ENCODE measurements at places on chromosomes 13 and 19.

DNA sequence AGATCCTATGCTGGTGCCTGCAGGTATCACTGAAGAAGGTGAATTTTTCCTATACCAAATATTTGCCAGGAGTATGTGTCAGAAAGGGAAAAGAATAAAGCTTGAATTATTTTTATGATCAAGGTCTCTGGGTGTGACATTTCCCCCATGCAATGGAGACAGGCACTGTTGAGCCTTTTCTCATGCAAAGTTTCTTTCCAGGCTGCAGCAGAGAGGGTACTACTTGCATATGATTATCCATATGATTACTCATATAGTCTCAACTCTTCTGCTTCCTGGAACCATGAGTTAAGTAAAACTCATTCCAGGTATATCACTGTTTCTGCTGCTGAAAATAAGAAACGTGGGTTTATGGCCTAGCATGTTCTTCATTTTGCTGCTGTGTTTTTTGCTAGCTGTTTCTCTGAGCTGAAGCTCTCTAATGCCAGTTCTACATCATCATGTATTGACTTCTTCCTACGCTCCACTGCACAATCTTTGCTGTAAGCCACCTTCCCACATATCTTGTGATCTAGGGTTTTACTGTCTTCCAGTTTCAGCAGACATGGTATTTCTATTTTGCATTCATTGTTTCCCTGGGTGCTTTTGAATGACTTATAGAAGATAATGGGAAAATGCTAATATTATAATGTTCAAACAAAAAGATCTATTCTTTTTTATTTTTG lies 278.7 kb upstream of the GPC6 start:
- no peak for DNase-seq

- DNase-seq = no peak
These were observed 36.5 kb downstream of the SPTBN4 start for GRCh38 chr19:40503320-40503695.

DNA sequence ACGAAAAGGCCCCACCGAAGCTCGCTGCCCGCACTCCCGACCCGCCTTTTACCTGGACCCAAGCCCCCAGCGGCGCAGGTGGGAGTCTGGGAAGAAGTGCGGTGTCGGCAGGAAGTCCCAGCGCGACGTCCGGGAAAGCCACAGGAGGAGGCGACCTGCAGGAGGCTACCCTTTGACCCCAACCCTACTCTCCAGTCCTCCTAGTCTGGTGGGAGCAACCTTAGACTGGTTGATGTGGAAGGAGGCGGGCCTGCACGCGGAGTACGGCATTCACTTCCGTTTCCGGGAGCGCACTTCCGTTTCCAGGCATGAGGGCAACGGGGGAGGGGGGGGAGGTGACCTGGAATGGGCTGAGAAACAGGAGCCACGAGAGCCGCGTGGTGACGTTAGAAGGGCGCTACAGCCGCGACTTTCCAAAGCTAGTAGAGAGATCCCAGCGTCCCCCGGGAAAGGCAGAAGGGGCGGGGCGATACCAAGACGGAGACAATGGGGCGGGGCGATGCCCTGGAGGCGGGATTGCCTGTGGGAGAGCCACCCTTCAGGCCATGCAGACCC lies 28.5 kb downstream of the ZNF266 start:
- no peak for DNase-seq

- no peak for DNase-seq
These were observed 33.5 kb upstream of the IRS2 start for GRCh38 chr13:109819874-109820273.

GRCh38 chr13:50280441-50280937 lies 265.2 kb downstream of the KCNRG start:
- no peak for DNase-seq

DNA sequence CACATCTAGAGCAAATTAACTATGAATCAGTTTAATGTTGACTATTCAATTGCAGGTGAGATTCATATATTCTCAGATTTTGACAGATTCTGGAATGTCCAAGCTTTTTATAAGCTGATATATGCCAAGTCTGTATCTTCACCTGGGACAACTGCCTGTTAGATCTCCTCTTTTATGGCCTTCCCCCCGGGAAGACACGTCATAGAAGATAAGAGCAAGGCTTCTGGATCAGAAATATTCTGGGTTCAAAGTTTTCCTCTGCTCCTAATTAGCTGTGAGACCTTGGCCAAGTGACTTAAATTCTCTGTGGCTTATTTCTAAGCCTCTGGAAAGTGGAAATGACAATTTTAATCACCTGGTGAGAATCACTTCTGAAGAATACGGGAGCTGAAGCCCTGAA lies 187.5 kb downstream of the OXGR1 start:
- DNase-seq = no peak

DNA sequence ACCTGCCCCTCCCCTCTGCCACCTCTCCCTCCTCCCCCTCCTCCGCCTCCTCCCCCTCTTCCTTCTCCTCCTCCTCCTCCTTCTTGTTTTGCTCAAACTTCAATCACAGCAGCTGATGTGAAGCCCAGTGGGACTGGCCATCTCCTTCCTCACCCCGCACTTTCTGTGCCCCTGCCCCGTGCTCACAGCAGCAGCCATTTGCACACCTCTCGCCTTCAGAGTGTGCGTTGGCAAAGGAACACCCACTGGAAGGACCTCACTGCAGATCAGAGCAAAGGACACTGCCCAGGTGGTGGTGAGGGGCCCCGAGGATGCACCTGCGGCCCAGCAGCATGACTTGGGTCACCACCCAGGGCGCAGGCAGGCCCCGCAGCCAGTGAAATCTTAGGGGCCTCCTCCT lies 98.8 kb downstream of the SOX1 start:
- no peak for DNase-seq

DNA sequence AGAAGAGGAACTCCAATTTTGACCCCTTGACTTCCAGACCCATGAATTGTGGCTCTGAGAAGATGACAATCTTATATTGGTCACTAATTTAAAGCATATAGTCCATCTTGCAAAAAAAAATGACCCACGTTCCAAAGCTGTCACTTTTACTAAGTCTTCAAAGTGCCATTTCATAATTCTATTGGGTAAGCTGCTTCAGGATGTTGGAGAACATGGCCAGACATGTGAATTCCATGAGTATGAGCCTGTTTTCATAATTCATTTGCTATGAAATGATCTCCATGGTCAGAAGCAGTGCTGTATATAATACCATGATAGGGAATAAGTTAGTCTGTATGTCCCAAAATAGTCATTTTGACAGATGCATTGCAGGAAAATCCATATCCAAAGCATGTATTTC lies 1787.3 kb downstream of the SLITRK5 start:
- no peak for DNase-seq

GRCh38 chr19:3982701-3983541 lies 2.3 kb downstream of the EEF2 start:
- peak; percentile 71 for DNase-seq

GRCh38 chr13:110808138-110808537 lies 94.6 kb downstream of the ING1 start:
- no peak for DNase-seq

- DNase-seq = no peak
These were observed 1007.2 kb downstream of the PCDH9 start for GRCh38 chr13:66222926-66223325.

DNA sequence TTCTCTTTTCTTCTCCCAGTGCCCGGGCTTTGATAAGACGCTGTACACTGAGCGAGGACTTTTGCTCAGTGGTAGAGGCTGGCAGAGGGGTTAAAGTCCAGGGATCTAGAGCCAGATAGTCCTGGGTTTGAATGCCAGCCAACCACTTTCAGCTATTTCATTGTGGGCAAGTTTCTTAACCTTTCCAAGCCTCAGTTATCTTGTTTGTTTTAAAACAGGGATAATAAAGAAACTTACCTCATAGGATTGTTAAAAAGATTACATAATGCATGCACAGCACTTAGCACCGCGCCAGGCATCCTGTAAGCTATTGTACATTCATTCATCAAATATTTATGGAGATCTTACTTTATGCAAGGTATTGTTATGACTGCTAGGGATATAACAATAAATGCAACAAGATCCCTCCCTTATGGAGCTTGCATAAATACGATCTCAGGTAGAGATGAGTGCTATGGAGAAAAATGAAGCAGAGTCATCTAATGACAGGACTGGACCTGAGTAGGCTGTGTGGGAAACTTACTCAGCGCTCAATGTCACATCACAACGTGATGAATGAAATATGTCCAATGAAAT lies 70.8 kb downstream of the LNX2 start:
- DNase-seq = no peak

- no peak for DNase-seq
These were observed 52.0 kb downstream of the TDRD3 start for GRCh38 chr13:60448907-60449510.

DNA sequence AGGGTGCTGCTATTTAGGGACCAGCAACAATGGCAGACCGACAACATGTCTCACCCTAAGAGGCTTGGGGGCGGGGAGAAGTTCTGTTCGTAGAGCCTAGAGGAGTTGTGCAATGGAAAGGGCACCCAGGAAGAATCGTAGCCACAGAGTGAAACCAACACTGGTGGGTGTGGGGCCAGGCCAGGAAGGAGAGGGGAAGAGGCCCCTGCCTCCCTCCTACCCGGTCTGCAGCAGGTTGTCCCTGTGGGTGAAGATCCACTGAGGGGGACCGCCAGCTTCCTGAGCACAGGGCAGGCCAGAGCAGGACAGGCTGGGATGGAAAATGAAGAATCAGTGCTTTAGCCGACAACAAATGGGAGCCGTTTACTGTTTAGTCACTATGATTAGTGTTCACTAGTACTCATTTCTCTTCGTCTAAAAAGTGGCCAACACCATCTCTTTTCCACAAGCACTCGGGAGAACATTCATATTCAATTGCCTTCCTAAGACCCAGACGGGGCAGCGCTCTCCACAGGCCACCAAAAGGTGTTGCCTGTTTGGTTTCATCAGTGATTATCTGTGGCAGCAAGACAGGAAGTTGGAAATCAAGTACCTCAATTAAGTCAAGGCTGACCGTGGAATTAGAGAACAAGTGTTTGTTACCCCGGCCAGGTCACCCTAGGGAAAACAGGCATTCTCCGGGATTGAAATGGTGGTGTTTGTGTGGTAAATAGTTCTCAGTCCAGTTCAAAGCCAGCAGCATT lies 1.1 kb upstream of the ATP11A start:
- peak; percentile 61 for DNase-seq

DNA sequence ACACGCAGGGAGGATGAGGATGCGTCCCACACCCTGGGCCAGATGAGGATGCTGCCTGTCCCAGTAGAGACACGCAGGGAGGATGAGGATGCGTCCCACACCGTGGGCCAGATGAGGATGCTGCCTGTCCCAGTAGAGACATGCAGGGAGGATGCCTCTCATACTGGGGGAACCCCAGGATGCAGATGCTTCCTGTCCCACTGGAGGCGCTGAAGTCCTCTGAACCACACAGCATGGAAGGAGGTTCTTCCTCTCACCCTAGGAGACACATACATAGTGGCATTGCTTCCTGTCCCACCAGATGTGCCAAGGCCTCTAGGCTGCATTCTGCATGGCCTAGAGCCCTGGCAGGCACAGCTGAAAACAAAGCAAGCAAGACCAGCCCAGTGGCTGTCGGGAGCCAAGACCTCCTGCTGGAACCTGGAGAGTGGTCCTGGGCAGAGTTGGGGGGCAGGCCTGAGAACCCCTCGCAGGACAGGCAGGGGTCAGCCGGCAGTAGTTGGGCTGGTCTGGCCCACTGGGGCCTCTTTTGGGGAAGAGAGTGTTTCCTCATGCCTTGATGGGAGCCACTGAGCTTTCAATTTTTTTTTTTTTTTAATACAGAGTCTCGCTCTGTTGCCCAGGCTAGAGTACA lies 4.3 kb downstream of the HPN start:
- DNase-seq = no peak

DNA sequence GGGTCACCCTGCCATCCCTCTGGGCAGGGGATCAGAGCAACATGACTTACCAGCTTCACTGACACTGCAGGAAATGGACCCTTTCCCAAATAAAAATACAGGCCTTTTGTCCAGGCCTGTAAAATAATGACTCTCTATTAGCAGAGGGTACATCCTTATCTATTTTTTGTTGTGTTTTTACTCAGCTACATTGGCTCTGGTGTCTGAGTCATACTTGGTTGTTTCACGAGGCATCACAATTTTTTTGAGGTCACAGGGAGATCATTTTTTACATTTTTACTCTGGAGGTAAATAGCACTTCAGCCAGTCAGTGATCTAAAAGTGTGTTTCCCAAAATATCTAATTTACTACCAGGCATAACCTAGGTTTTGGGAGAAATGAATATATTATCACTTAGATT lies 6.9 kb upstream of the HTR2A start:
- no peak for DNase-seq

DNA sequence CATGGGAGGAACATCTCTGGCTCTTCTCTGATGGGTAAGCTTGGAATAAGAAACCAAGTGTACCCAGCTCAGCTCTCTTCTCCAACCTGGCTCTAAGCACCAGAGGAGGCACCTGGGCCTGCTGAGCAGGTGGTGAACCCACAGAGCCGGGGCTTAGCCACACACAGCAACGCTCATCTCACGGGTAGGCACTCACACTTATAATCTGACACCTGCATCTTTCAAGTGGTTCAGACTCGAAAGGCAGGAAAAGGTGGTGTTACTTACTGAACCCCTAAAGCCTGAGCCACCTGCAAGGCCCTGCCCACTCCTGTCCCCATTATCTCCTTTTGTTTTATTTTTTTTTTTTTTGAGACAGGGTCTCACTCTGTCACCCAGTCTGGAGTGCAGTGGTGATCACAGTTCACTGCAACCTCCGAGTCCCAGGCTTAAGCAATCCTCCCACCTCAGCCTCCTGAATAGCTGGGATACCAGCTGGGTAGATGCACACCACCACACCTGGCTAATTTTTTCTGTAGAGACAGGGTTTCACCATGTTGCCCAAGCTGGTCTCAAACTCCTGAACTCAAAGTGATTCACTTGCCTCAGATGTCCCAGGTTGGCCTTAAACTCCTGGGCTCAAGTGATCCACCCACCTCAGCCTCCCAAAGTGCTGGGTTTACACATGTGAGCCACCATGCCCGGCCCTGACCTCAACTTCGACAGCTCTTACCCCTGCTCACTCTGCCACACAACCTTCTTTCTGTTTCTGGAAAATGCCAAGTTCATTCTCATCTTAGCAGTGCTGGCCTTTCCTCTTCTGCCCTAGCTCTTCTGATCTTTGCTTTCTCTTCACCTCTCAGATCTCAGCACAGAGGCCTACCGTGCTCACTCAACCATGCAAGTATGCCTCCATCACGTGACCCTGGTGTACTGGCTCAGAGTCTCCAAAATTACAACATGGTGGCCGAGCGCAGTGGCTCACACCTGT lies 9.7 kb downstream of the FBXL12 start:
- no peak for DNase-seq

GRCh38 chr13:26473571-26474230 lies 83.8 kb upstream of the WASF3 start:
- no peak for DNase-seq
